ENCODE measurements at places on chromosomes 16 and 17.

GRCh38 chr16:10608687-10609401, 28.4 kb upstream of the EMP2 start:
- ATAC-seq = peak; percentile 35

- no peak for ATAC-seq
Measured at GRCh38 chr16:8589900-8590688, at the start of gene TMEM114. TSS of gene TMEM114 (minus strand) at chr16:8590511. CDS start at chr16:8589838, 673 bp downstream.

DNA sequence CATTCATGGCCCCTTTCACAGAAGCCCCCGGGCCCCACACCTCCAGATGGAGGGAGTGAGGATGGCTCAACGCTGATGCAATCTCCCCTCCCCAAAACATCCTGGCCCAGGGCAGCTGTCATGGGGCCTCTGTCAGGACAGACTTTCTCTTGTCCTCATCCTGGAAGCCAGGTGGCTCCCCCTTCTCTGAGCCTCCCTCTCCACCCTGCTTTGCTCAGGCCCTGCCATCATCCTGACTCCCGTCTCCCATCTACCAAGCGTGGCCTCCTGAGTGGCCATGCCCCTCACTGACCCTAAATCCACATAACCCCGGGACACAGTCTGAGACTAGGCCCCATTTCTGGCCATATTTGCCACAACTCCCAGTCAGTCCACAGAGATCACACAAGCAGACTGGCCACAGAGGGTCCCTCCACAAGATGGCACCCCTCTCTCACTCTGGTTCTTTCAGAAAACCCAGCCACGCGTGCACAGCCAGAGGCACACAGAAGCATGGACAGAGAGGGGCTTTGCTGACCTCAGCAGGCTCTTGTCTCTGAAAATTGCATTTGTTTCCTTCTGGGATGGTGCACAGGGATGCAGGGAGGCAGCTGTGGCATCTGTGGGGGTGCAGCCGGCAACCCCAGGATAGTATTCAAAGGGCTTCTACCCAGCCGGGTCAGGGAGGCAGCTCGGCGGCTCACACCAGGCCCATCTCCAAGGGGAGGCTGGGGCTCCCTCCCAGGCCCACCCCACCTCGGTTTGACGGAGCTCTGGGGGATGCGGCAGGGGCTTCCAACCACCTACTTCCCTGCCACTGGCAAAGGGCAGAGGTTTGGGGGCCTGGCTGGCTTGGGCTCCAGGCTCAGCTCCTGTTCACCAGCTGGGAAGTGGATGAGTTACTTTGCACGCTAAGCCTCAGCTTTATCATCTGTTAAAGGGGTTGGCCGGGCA, 16.9 kb downstream of the DOC2B start:
- peak; percentile 30 for ATAC-seq

DNA sequence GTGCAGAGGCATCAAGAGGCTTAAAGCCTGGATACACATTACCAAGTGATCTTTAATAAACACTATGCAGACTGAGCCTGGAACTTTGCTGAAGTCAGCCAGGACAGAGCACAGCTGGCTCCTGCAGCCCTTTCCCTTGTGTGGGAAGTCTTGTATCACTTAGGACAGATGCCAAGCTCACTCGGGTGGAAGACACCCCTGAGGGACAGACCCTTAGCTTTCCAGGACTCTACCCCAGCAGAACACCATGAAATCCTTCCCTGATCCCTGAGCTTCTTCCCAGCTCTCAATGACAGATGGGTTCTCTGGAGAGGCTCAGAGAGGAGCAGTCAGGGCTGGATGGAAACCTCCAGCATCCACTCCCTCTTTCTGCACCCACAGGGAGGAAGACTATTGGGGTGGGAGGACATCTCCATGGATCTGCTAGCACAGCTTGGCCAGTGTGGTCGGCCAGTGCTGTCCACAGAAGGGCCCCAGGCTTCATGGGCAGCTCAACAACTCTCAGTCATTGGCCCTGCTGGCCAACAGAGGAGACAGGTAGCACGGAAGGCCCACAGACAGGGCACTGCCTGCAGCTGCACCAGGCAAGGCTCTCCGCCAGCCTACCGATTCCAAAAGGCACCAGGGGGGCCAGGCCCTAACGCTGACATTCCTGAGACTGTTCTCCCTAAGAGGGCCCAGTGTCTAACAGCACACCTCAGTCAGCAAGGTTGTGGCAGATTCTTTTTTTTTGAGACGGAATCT, 15.9 kb downstream of the RAB5C start:
- ATAC-seq = no peak

DNA sequence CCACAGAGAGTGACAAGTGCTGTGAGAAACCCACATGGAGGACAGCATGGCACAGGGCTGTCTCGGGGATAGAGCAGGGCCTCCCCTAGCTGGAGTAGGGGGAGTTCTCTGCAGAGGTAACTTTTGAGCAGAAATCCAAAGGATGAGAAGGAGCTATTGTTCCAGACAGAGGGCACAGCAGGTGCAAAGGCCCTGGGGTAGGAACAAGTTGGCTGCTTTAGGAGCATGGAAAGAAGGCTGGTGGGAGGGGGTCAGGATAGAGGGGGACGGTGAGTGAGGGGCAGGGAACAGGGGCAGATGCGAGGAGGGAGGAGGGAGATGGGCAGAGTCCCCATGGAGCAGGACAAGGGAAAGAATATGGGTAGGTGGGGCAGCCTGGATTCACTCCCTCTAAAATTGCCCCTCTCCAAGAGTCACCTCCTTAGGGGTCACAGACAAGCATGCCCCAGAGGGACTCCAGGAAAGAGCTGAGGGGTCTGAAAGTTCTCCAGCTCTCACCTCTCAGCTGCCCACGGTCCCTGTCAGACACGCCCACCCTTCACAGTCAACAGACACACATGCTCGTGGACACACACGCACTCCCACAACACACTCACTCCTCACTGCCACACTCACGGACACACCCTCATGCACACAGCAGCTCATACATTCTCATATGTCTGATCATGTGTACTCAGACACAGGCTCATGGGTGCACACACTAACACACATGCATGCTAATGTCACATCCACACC, 110.7 kb downstream of the LITAF start:
- ATAC-seq = no peak

GRCh38 chr17:19752216-19753050, 4.3 kb upstream of the ALDH3A1 start:
- peak; percentile 0 for ATAC-seq

DNA sequence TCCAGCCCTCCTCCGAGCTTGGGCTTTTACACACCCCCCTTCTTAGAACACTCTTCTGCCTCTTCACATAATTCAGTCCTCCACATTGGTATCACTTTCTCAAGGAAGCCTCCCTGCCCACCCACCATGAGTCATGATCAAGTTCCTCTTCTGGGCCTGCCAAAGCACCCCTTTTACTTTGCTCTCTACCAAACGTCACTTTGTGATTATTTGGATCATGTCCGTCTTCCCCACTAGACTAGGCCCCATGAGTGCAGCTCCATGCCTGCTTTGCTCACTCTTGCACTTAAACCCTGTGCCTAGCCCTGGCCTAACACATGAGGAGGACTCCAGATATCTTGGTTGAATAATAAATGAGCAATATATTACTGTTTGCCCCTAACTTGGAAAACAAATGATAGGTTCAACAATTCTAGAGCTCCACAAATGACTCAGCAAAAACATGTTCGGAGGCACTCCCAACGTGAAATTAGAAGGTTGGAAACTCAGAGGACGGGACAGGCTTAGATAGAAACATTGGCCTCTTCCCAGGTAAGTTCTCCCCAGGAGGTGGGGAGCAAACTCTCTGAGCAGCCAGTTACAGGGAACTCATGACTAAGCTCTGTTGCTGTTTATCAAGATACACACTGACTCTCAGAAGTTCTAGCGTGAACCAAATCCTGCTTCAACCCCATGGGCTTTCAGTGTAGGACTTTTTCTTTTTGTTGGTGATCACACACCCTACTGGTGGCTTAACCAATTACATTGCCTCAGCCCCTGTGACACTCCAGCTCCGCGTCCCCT, 28.3 kb downstream of the G6PC1 start:
- ATAC-seq = peak; percentile 83

DNA sequence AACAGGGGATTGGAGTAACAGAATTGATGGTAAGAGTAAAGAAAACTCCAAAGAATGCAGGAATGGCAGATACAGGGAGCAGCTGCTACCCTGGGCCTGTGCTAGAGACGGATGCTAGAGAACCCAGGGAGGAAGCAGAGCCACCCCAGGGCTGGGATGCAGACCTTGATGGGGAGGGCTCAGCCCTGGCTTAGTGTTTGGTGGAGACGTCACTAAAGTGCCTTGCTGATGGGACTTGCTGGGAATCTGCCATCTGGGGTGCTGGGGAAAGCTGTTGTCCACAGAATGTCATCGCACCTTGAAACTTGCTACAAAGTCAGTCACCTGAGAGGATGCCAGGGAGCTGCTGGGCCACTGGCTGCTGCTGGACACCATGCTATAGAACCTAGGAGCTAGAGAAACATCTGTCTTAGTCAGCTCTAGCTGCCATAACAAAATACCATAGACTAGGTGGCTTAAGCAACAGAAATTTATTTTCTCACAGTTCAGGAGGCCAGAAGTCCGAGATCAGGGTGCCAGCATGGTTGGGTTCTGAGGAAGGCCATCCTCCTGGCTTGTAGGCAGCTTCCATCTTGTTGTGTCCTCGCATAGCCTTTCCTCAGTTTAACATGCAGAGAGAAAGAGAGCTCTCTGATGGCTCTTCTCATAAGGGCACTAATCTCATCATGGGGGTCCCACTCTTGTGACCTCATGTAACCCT, 15.3 kb downstream of the MT1X start:
- ATAC-seq = no peak

DNA sequence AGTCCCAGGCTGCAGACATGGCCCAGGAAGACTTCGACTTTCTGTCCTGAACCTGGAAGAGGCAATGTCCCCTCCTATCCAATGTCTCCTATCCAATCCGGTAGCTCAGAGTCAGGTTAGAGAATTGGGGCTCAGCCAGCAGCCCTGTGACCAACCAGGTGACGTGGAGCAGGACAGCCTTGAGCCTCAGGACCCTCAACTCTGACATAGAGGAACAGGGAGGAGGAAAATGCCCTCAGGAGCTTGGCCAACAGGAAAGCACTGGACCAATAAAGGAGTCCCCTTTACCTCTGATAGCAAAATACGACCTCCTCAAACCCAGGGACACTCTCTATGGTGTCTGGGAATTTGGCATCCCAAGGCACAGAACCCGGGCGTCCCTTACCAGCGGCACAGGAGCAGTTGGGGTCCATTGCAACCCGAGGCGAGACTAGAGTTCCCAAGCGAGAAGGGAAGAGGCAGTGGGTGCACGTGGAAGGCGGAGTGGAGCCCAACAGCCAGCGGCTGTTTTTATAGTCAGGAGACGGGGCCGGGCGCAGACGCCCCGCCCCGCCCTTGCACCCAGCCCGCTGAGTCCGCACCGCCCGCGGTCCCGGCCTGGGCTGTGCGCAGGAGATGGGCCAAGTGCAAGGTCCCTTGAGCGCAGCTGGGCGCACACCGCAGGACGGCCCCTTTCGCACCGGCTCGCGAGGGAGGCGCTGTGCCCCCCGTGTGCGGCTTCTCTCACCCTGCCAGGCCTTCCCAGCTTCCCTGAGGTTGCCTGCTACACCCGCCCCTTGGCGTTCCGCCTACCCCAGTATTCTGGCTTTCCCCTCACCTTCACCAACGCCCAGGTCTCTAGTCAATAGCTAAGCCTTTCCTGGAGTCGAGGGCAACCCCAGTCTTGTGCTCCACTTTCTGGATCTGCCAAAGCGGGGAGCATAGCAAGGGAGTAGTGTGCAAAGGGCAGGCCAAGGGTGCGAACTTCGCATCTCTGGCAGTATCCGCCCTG, at the start of gene MT1G:
Gene MT1G, minus strand, starts transcription at position 485 of the 991 bp plus-strand sequence. Its CDS starts 72 bp downstream, at position 413.
- ATAC-seq = peak; percentile 80

DNA sequence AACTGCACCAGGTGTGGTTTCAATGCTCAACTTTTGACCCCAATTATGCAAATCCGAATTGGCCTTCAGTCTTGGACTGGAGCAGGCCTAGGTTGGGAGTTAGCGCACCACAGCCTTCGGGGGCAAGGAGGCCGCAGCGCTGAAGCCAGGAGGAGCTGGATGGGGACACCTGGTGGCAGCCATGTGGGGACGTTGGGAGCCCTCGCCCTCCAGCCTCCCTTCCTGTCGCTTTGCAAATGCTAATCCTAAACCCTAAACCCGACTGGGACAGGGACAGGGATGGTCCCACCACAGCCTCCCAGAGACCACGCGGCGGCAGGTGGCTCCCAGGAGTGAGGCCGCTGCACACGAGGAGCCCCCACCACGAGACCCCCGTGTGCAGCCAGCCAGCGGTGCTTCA, 58.7 kb downstream of the KLHDC4 start:
- no peak for ATAC-seq

- no peak for ATAC-seq
Measured at GRCh38 chr17:66087073-66087472, 104.9 kb downstream of the CEP112 start.

GRCh38 chr17:44266402-44267164, 1.4 kb downstream of the SLC4A1 start:
- ATAC-seq = no peak

- ATAC-seq = no peak
Measured at GRCh38 chr17:4728124-4728523, 3.1 kb upstream of the MED11 start.

DNA sequence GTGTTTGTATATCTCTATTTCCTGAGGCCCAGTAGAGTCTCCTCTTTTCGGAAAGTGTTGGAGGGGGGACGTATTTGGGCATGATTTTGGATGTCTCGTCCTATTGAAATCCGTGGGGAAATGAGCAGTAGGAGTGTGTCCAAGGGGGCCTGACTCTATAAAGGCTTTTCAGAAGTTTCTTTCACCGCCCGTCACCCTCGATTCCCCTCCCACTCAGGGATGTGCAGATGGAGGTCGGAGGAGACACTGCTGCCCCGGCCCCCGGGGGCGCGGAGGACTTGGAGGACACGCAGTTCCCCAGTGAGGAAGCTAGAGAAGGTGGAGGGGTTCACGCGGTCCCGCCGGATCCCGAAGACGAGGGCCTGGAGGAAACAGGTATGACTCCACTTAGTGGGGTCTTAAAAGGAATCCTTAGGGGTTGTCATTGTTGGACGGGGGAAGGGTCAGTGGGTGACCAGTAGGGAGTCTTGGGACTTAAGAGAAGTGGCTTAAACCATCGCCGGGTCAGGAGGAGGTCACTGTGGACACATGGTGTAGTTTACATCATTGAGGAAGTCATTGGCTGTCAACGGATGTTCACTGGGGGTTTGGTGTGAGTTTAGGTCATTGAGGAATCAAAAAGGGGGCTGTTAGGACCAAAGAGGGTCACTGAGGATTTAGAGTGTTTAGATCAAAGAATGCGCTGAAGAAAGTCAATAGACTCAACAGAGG, 424 bp downstream of the MON1B start:
- no peak for ATAC-seq

- no peak for ATAC-seq
Measured at GRCh38 chr16:54649876-54650275, 280.8 kb upstream of the IRX5 start.

Measured in esophagus mucosa (tissue), 1 donor.